Fibroblast of gingiva (primary cell): ENCODE measurements at places on chromosomes 4 and X.

DNA sequence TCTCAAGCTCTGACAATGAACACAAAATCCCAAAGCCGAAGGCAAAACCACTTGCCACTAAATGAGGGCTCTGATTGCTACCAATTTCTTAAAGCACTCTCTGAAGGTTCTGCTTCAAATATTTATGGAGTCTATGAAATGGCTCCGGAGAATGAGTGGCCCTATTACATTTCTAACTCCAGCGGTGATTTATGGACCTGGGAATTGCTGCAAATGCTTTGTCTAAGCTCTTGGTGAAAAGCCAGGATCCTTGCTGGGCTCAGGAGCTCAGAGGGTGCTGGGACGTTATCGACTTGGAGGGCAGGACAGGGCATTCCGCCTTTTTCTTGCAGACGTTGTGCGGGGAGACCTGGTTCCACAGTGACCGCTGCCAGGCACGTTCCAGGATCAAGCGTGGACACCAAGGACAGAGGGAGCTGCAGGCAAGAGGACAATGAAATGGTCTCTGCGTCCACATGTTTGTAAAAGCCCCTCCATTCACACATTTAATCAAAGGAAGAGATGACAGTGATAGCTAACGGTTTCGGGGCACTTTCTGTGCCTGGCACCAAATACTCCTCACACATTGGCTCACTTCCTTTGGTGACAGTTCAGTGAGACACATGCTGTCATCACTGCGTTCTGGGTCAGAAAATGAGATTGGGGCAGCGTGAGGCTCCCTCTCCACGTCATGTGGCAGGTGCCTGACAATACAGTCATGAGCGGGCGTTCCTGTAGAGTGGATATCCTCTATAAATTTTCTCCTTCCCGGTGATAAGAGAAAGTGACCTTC lies 58.8 kb downstream of the C4orf50 start:
- DNase-seq: no peak

- DNase-seq: no peak
Observed at GRCh38 chr4:88009871-88010270, 2.4 kb downstream of the PKD2 start.

- DNase-seq: no peak
Observed at GRCh38 chr4:26206999-26207398, 113.8 kb upstream of the RBPJ start.

DNA sequence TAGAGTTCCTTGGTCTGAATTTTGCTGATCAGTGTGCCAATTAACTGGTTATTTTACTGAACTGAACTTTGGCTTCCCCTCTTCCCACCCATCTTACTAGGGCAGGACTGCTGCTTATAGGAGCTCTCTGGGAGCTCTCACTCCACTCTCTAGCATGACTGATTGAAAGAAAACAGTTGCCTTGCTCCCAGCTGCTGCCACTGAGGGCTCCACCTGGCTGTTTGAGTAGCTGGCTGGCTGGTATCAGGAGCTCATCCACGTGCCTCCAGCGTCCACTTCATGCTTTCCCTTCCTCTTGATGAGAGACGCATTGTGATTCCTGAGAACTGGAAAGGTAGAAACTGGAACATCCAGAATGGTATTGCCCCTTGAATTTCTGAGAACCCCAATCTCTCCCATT lies 73.0 kb upstream of the KLHL13 start:
- DNase-seq: no peak

GRCh38 chr4:173252024-173252935 lies 81.9 kb downstream of the HMGB2 start:
- peak; percentile 88 for DNase-seq

GRCh38 chr4:25795091-25795490 lies 67.7 kb downstream of the SEL1L3 start:
- DNase-seq: no peak

DNA sequence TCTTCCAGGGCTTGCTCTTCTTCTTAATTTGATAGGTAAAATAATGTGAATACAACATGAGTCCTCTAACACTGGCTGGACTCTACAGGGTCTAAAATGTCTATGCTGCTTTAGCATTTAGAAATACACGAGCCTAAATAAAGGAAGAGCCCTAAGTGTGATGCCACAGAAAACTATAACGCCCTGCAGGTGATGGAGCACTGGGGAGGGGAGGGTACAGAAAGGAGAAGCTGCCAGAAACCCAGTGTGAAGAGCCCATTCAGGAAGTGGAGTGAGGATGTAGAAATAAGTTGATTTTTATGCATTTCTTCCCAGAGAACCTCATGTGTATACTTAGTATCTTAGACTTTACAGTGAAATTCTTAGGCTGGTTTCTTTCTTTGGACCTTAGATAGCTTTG lies 83.4 kb downstream of the TNIP2 start:
- no peak for DNase-seq

GRCh38 chr4:98572697-98573096 lies 85.7 kb downstream of the TSPAN5 start:
- peak; percentile 63 for DNase-seq

DNA sequence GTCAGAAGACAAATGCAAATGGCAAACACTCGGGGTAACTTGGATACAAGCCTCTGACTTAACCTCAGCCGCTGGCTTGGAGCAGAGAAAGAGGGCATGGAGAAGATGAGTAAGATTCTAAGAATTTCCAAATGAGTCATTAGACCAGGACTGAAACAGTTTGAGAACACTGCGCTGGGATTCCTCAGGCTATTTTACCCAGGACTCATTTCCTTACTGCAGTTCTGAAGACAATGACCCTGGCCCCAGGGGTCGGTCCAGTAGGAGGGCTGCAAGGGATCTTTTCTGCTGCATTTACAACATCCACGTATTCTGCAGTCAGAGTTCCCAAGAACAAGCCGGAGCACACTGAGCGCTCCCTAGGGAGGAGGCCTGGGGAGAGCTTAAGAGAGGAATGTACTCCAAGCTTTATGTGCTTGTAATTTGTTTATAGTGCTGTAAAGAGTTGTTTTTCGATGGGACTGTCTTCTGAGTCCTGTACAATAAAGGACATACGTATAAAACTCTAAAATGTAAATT lies 27.3 kb upstream of the SORBS2 start:
- DNase-seq: peak; percentile 91

GRCh38 chr4:84647312-84647884 lies 64.5 kb downstream of the CDS1 start:
- peak; percentile 32 for DNase-seq

DNA sequence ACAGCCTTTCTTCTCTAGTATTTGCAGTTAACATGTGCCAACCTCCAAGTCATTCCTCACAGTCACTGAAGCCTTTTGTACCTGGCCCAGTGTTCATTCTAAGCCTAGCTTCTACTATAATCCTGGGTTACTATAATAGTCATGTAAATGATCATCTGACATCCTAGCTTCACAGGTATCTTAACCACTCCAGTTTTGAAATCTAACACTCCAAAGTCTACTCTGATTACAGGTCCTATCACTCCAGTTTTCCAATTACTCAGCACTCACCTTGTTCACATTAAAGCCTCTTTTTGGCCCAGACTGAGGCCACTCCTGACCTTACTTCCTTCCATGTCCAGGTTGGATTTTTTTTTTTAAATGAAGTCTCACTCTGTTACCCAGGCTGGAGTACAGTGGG lies 87.6 kb upstream of the ZCCHC13 start:
- DNase-seq: no peak

GRCh38 chr4:25702848-25703247 lies 47.2 kb downstream of the SLC34A2 start:
- DNase-seq: peak; percentile 6

- no peak for DNase-seq
Observed at GRCh38 chr4:188780028-188780427, 640.8 kb downstream of the TRIML1 start.

GRCh38 chr4:151715881-151716280 lies 44.9 kb downstream of the GATB start:
- DNase-seq: no peak

- peak; percentile 1 for DNase-seq
Observed at GRCh38 chrX:153598541-153599191, at the start of gene CCNQ. TSS of gene CCNQ (minus strand) at chrX:153599139. CDS start at chrX:153599073, 66 bp downstream.

- no peak for DNase-seq
Observed at GRCh38 chr4:152843481-152844090, 63.8 kb downstream of the ARFIP1 start.

DNA sequence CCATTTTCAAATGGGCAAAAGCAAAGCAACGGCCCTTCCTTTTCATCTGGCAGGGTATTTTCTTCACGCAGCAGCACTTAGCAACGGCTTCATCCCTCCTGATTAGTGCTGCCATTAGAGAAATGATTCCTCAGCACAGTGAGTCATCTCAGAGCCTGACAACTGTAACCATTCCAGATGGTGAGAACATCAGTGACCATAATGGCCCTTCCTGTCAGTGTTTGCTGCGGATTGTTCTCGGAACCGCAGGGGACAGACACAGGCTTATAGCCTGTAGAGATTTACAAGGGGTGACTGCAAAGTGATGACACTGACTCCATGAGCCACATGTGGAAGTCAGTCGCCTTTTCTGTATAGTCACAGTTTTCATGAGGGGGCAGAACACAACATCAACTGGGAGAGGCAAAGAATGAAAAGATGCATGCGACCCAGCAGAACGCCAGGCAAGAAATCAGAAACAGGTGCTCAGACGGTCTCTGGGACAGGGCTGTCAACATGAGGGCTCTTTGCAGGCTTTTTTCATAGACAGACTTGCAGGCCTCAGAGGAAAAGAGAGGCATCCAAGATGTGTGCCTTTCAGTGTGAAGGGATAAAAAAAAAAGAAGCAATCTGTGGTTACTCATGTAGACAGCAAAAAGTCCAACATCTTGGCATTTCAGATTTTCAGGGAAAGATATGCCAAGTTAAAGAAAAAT lies 69.9 kb upstream of the FBXW7 start:
- DNase-seq: peak; percentile 45

- no peak for DNase-seq
Observed at GRCh38 chrX:44088510-44089144, 115.4 kb upstream of the NDP start.

- DNase-seq: no peak
Observed at GRCh38 chrX:81206476-81206875, 4.6 kb downstream of the SH3BGRL start.

GRCh38 chr4:125322366-125322730 lies 7.6 kb downstream of the FAT4 start:
- DNase-seq: peak; percentile 56

DNA sequence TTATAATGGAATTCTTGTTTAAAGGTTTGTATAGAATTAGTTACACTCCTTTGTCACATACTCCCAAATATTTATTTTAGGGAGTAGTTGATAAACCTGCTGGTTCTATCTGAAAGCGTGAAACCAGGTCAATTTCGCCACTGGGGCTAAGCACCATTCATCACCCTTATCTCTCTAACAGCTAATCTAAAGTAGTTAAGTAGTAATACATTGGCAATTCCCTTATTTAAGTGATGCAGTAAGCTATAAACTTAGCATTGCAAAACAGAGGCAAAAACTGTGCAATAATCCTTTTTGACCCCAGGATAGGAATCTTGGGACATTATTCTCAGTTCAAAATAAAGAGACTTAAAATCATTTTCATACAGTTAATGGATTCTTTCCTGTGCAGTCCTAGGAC lies 33.7 kb upstream of the PTPN13 start:
- DNase-seq: no peak

DNA sequence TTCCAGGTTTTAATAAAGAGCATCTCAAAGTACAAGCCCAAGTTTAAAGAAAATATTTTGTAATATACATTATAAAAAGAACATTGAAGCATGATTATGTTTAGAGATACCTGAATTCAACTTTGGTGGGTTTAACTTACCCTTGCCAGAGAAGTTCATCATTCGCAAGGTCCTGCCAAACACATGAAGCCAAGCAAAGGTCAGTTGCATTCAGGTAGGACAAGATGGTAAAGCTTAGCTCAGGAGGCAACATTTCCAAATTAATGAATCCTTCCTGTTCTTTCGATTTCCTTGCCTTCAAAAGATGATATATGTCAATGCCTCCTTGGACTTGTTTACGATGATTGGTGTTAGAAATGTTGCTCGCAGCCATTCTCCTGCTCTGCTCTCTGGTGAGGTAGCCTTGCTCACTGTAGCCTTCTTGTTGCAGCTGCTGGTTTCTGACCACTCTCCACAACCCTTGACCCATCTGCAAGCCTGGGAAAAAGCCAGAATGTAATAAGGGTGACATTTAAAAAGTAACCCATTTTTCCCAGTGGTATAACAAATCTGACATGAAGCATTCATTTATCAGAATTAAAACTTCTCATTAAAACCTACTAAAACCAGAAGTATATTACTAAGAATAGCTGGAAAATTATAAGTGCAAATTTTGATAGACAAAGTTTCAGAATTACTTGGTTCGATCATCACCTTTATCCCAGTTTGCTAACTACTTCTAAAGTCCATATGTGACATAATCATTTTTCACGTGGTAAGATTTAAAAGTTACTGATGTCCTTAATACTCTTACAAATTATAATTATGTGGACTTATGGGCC lies 20.6 kb downstream of the FBXO8 start:
- no peak for DNase-seq

- peak; percentile 2 for DNase-seq
Observed at GRCh38 chrX:41482154-41482850, 35.2 kb downstream of the NYX start.

GRCh38 chr4:176054942-176055341 lies 10.7 kb upstream of the WDR17 start:
- DNase-seq: no peak

- no peak for DNase-seq
Observed at GRCh38 chrX:153649178-153649914, 2.3 kb downstream of the DUSP9 start.

- no peak for DNase-seq
Observed at GRCh38 chr4:146023334-146023967, 84.8 kb upstream of the ZNF827 start.

GRCh38 chrX:155889328-155889727 lies 8.2 kb downstream of the VAMP7 start:
- DNase-seq: no peak

- peak; percentile 45 for DNase-seq
Observed at GRCh38 chr4:142840516-142841123, 5.5 kb downstream of the INPP4B start.

DNA sequence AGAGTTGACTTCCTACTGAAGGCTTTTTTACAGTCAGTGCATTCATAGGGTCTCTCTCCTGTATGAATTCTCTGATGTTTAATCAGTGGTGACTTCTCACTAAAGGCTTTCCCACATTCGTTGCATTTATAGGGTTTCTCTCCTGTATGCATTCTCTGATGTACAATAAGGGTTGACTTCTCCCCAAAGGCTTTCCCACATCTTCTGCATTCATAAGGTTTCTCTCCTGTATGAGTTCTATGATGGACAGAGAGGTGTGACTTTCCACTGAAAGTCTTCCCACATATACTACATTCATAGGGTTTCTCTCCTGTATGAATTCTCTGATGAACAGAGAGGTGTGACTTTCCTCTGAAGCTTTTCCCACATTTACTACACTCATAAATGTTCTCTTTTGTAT lies 45.2 kb downstream of the ZNF674 start:
- DNase-seq: no peak

GRCh38 chr4:3827616-3828492 lies 61.7 kb downstream of the ADRA2C start:
- peak; percentile 20 for DNase-seq

- DNase-seq: no peak
Observed at GRCh38 chr4:57148177-57148576, 38.0 kb upstream of the IGFBP7 start.

- DNase-seq: no peak
Observed at GRCh38 chr4:175106301-175106700, 188.1 kb downstream of the ADAM29 start.
